ENCODE measurements at places on chromosomes 6 and 20. TPM values are rescaled to one million over a fixed set of nuclear protein-coding genes. Genes with fewer than 3 reads are reported as not detected.

The ADGB gene
- not detected for total RNA-seq

The DACT2 gene
- total RNA-seq, result 0.15 TPM

The DDO gene
- not detected for total RNA-seq

The RFX6 gene
- not detected for total RNA-seq

The C20orf96 gene
- total RNA-seq, result 9.9 TPM

The SLC4A11 gene
- 5.9 TPM for total RNA-seq

The UST gene
- total RNA-seq, result 5.0 TPM

The SEL1L2 gene
- not detected for total RNA-seq

The WRNIP1 gene
- 41.2 TPM for total RNA-seq

The ALDH8A1 gene
- total RNA-seq, result 0.29 TPM

The C2 gene
- total RNA-seq, result not detected

The HLA-DRA gene
- not detected for total RNA-seq

The ACSS1 gene
- 15.6 TPM for total RNA-seq

The NKX2-4 gene
- total RNA-seq, result not detected

The SFT2D1 gene
- 41.4 TPM for total RNA-seq

The SLC17A2 gene
- not detected for total RNA-seq

The ATP9A gene
- total RNA-seq, result 10.8 TPM

The AGPAT1 gene
- total RNA-seq, result 29.1 TPM

The SYCP2 gene
- total RNA-seq, result 0.33 TPM

The ENPP3 gene
- total RNA-seq, result not detected

The MOXD1 gene
- 1.5 TPM for total RNA-seq

The C20orf144 gene
- total RNA-seq, result 0.19 TPM

The UFL1 gene
- total RNA-seq, result 8.4 TPM

The NEDD9 gene
- total RNA-seq, result 47.4 TPM

The FAM217A gene
- not detected for total RNA-seq

The PTPRA gene
- 39.8 TPM for total RNA-seq

The UBE2C gene
- 281 TPM for total RNA-seq

The SNX9 gene
- total RNA-seq, result 23.4 TPM

All from A549 treated with ZK216348 at 1 μM for 4 hours (cell line).